ENCODE measurements at places on chromosomes 6 and 20.

DNA sequence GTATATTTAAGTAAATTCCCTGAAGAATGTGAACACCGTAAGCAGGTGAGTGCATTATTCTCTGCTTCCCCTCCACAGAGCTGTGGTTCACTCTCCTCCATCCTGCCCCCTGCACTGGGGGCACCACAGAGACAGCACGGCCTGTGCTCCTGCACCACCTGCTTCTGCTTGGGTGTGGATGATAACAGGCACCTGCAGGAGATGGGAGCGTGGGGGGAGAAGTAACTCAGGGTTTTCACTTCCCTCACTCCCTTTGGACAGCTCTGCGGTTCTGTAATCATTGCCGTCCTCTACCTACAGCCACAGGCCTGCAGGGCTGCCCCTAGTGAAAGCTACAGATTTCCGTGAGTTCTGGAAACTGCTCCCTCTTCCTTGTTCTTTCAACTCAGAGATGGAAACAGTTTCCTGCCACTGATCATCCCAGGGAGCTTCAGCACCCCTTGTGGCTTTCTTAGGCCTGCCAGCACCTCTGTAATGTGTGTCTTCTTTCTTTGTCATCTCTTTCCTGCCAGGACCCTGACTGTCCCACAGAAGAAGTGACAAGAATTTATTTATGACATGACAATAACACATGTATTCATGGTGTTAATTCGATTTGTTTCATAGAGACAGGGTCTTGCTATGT is 21.3 kb upstream of the MICB start:
- no peak for DNase-seq

DNA sequence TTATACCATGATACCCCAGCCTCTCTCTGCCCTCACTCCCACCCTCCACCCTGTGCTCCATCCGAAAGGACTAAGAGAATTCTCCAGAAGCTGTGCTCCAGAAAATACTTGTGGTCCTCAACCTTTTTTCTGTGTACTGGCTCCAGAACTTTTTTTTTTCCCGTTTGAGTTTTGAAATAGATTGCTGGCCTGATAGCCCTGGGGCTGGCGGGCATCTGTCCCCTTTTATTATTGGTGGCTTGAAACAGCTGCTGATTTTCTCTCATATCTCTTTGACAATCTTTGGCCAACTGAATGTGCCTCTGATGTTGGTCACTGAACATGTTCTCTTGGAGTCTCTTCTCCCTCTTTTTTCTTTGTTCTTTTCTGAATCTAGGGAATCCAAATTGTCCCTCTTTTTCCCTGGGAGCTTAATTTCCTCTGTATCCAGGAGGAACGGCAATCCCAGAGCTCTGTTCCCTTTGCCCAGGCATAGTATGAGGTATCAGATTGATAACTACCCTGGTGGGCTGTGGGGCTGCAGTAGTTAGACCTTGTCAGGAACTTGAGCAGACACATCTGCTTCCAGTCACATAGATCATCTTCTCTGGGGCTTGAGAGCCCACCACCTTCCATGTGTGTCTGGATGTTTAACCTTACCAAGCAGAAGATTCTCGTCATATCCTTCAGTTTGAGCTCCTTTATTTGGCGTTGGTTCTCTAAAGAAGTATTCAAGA is 1.6 kb downstream of the PPARD start:
- no peak for DNase-seq

DNA sequence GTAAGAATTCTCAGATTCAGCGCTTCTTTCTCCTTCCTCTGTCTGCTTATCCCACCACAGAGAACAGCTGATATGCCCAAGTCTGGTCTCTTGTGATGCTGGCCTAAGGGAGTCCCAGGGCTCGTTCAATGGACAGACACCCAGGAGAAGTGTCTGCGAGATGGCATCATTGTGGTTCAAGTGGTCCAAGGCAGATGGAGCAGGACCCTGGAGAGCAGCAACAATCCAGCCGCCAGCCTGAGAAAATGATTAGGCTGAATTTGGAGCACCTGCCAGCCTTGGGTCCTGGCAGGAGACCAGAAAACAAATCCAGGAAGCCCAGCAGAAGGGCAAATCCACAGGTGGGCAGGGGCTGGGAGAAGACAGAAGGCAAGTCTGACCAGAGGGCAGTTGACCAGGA is 145.8 kb downstream of the PTPRT start:
- no peak for DNase-seq

DNA sequence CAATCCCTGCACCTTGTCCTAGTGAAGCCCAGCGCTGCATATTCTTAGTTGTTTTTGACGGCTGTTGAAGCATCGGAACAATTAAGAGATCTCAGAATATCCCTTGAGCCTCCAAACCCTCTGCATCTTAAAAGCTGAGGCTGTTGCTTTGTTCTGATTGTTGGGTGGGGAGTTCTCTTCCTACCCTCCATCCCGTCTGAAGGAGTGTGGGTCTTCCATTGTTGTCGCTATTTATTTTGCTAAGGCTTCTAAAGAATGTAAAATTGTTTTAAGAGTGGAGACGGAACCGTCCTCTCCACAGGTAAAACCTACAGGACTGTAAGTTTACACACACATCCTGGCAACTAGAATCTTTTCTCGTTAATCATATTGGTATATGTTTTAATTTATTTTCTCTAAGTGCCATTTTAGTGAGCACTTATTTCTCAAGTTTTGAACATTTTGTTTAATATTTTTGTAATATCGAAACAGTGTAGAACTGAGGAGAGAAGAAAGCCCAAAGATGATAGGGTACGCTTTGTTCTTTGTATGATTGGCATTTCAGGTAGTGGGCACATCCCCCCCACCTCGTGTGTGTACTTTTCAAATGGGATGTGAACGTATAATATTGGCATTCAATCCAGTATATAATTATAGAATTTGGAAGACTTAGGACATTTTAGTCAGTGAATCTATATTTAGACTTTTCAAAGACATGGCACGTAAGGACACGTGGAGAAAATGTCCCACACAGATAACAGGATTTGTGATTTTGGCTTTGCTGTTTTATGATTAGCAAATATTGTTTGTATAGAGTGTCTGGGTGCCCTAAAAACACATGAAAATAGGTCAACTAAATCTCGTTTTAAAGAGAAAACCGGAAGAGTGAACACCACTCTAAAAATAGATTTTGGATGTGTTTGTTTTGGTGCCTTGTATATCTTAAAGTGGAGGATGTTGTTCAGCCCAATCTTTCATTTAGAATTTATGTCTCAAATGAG is 1.3 kb downstream of the RNF146 start:
- DNase-seq: no peak

- DNase-seq: no peak
Observed at GRCh38 chr6:148962854-148963515, 216.2 kb downstream of the UST start.

DNA sequence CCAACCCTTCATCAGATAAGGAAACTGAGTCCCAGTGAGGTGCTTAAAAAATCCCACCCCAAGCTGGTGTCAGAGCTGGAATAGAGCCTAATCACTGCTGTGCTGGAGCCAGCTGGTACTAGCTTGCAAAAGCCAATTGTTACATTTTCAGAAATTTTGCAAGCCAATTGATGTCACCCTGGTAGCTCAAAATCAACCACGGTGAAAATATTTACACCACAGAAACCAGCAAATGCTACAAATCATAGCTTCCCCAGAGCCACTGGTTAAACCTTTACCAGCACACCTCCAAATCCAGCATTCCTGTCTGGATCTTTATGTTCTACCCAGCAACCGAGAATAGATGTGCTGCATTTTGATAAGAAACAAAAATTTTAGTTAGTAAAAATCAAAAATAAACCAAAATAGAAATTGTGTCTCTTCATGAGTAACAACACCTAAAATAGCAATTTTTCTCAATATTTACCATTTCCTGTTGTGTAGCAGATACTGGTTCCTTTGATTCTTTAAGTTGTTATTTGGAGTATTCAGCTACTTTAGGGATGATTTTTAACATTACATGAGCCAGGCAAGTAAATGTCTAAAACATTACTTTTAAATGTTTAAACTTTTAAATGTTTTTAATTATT is 7.2 kb upstream of the LCA5 start:
- no peak for DNase-seq

- DNase-seq: no peak
Observed at GRCh38 chr6:5729080-5729434, 277.7 kb downstream of the NRN1 start.

DNA sequence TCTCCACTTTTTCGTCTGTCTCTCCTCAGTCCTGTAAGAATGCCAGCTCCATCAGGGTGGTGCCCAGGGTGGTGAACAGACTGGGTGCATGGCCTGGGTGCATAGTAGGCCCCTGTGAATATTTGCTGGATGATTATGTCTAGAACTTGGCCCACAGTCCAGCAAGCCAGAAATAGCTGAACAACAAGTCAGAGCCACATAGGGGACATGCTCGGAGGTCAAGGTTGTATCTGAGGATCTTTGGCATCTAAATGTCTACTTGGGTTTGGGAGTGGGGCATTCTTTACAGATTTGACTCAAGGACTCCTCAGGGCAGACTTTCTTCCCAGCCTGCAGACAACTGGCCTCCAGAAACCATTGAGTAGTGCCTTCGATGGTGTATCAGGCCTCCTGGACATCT is 18.1 kb upstream of the BPIFA3 start:
- DNase-seq: no peak

- DNase-seq: no peak
Observed at GRCh38 chr20:51375561-51375960, 167.0 kb downstream of the NFATC2 start.

- DNase-seq: no peak
Observed at GRCh38 chr6:63975699-63976098, 340.1 kb downstream of the PHF3 start.

- DNase-seq: no peak
Observed at GRCh38 chr6:80969439-80969838, 783.0 kb downstream of the TENT5A start.

DNA sequence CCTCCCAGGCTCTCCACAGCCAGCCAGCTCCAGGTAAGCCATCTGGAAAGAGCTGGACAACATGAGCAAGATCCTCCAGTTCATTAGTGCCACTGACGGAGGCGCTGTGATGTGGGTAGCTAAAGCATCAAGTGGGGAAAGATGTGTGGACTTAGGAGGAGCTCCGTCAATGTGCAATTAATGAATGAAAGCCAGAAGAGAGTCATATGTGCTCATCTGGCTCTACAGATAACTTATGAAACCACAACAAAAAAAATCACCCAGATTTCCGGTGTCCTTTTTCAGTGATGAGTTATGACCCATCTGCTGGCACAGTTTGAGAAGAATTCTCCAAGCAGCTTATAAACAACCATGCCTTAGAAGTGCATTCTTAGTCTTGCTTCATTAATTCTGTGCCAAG is 311.7 kb upstream of the PLCB4 start:
- no peak for DNase-seq

GRCh38 chr6:41494212-41495110 is 51.7 kb upstream of the FOXP4 start:
- no peak for DNase-seq

DNA sequence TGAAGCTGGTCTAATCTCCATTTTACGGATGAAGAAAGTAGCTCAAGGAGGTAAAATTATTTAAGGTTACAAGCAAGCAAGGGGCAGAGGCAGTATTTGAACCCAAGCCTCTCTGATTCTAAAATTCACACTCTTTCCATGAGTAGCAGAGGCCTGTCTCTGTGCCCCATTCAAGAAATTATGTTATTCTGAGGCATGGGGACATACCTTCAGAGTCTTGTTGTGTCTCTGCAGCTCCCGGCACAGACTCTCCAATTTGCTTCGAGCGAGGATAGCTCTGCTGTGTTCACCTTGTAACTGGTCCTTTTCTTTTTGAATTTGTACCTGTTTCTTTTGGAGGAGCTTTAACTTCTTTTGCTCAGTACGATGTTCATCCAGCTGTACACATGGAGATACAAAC is 21.5 kb downstream of the TXLNB start:
- DNase-seq: no peak

GRCh38 chr6:54217018-54217417 is 91.2 kb upstream of the TINAG start:
- no peak for DNase-seq

GRCh38 chr20:37596890-37597536 is 69.3 kb upstream of the BLCAP start:
- no peak for DNase-seq

- DNase-seq: no peak
Observed at GRCh38 chr6:125212377-125212776, 58.8 kb downstream of the TPD52L1 start.

DNA sequence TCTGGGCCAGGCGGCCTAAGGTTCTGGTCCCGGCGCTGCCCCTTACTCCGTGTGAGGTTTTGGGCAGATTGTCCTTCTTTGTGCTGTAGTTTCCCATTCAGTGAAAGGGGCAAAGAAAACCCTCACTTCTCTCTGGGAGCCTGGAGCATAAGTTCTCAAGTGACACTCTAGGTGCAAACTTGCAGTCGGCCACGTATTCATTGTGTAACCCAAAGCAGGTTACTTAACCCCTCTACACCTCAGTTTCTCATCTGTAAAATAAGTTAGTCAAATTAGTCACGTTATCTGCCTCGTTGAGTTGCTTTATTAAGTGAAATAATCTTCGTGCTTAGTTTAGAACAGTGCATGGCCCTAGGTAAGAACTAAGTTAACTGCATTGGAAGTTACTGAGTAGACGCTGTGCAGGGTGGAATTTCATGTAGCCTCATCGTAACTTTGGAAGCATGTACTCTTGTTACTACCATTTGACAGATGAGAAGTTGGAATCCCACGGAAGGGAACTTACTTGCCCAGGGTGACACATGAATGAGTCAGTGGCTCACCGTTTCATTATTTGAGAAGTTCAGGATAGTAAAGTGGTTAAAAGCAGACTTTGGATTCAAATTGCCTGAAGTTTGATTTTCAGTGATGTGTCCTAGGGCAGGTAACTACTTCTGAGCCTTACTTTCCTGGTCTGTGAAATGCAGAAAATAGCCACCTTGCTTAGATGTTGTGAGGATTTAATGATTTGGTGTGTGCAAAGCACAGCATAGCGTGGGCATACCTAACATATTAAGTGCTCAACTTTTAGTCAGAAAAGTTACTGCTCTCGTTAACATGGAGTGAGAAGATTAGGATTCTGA is 556 bp upstream of the MROH8 start:
- no peak for DNase-seq

GRCh38 chr6:139909992-139910391 is 535.5 kb upstream of the CITED2 start:
- DNase-seq: no peak

- no peak for DNase-seq
Observed at GRCh38 chr6:21455071-21455470, 138.5 kb upstream of the SOX4 start.

DNA sequence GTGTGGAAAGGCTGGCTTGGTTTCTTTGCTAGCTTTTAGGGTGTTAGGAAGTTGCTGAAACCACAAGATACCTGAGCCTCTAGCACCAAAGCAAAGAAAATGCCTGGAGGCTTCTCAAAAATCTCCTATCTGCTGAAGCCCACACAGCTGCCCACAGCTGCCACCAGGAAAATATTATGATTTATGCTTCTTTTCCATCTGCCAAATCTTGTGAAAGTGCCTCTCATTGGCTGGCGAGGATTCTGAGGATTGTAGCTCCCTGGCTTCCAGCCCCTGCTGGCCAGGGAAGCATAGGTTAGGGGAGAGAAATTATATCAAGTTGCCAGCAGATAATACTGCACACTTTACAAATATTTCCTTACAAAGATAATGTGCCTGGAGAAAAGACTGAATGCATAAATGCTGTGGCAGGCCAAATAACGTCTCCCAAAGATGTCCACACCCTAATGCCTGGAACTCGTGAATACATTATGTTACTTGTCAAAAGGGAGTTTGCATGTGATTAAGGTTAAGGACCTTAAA is 98.4 kb downstream of the MRPL14 start:
- no peak for DNase-seq

- DNase-seq: no peak
Observed at GRCh38 chr6:11025921-11026635, 18.0 kb downstream of the ELOVL2 start.
